ENCODE measurements at places on chromosomes 13 and 19. TPM values are rescaled to one million over a fixed set of nuclear protein-coding genes. Genes with fewer than 3 reads are reported as not detected.

The TMEM161A gene
- total RNA-seq = 16.9 TPM

The TNFSF13B gene
- total RNA-seq = 7.1 TPM

The DHRS12 gene
- total RNA-seq = 15.3 TPM

- no peak for DNase-seq
Measured at GRCh38 chr13:93080587-93080986, 146.0 kb upstream of the GPC6 start.

- no peak for DNase-seq
Measured at GRCh38 chr13:102907886-102908515, 62.2 kb downstream of the ERCC5 start.

DNA sequence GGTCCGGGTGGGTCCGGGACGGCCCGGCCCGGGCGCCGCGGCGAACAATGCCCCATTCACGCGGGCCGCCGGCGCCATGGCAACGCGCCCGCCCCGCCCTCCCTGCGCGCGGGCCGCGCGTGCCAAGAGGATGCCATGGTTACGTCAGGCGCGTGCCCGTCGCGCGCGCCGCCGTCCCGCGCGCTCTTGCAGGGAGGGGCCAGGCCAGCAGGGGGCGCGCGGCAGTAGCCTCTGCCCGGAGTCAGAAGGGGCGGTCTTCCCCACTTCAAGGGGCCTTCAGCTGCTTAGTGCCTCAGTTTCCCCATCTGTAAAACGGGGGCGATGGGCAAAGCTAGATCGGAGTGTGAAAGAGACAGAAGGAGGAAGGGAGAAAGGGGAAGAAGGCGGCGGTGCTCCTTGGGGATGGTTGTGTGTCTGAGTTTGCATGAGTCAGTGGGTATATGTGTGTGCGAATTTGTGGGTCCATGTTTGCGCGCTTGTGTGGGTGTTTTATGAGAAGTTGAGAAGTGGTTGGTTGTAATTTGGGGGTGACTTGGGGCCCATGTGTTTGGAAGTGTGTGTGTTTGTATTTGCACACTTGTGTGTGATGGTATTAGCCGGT, 11.6 kb upstream of the NFIX start:
- peak; percentile 85 for DNase-seq

The SIRT6 gene
- total RNA-seq = 141 TPM

DNA sequence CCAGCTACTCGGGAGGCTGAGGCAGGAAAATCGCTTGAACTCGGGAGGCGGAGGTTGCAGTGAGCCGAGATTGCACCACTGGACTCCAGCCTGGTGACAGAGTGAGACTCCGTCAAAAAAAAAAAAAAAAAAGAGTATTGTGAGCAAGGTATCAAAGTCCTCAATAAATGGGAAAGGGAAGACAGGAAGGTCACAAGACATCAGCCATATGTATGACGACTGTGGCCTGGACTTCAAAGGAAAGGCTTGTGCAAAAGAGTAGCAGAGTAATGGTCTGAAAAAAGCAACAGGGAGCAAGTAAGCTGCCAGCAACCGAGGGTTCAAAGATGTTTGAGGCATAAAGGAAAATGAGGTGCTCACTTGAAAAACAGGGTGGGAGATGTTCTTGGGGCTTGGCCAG, 116.0 kb upstream of the WASF3 start:
- no peak for DNase-seq

The CLEC17A gene
- not detected for total RNA-seq

The IRS2 gene
- total RNA-seq = 28.3 TPM

- DNase-seq = no peak
Measured at GRCh38 chr13:112161521-112162301, 94.8 kb downstream of the SOX1 start.

The GPATCH1 gene
- 14.0 TPM for total RNA-seq

- no peak for DNase-seq
Measured at GRCh38 chr13:112057736-112058518, 9.0 kb upstream of the SOX1 start.

The ZNF726 gene
- total RNA-seq = 1.6 TPM

The KLK2 gene
- total RNA-seq = not detected

GRCh38 chr13:42821437-42821836, 40.1 kb downstream of the FAM216B start:
- DNase-seq = no peak

DNA sequence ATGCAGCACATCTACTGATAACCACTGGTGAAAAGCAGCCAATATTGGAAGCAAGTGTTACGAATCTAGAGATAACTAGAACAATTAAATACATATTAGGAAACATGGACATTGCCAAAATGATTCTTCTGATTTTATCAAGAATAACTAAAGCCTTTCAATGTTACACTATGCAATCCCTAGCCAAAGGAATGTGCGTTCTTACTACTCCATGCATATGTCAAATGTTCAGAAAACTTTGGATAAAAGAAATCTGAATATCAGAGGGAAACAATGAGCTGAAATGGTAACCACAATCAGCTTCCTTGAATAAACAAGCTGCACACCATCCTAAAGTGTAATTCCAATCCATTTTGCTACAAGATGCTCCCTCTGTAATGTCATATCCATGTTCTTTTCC, 951 bp upstream of the POSTN start:
- DNase-seq = no peak

DNA sequence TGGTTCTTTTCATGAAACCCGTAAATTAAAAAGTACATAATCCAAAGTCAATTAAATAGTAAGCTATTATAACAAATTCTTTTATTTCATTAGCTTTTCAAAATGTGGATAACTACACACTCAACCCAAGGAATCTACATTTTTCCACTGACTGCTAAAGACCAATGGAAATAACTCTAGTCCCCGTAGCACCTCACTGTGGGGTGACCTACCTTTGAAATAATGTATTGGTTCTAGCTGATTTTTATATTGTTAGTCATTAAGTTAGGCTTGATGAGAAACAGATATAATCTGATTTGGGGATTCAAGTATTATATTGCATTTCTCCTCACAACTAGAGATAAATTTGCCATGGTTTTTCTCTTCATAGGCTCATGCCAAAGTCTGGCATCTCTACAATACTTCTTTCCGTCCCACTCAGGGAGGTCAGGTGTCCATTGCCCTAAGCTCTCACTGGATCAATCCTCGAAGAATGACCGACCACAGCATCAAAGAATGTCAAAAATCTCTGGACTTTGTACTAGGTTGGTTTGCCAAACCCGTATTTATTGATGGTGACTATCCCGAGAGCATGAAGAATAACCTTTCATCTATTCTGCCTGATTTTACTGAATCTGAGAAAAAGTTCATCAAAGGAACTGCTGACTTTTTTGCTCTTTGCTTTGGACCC, 37.3 kb downstream of the KL start:
- no peak for DNase-seq

The RGCC gene
- total RNA-seq = 54.1 TPM

DNA sequence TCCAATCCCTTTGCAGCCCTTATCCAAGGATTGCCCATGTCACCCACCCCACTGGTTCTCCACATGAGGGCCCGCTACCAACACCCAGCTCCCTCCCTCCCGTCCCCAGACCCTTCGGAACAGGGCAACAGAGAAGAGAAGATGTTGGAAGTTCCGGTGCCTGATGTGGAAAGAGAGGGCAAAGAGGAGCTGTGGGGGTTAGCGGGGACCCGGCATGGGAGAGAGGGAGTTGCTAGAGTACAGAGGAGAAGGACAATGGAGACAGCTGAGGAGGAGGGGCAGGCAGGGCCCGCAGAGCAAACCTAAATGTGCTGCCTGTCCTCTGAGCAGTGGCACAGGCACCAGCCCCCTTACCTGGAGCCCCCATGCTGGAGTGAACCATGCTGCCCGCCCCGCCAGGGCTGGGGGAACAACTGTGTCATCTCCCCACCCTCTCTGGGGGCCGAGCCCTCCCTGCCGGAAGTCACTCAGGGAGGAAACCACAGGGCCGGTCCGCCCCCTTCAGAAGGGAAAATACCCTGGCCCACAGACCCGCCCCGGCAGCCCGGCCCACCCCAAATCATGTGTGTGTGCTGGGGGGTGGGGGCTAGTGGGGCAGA, at the start of gene POU2F2:
Gene POU2F2, minus strand, starts transcription at position 417 of the 599 bp plus-strand sequence. Its CDS starts 35 bp downstream, at position 382.
- peak; percentile 81 for DNase-seq

GRCh38 chr19:32191921-32192320, 153.5 kb upstream of the ZNF507 start:
- no peak for DNase-seq

The LRRC4B gene
- total RNA-seq = 0.37 TPM

DNA sequence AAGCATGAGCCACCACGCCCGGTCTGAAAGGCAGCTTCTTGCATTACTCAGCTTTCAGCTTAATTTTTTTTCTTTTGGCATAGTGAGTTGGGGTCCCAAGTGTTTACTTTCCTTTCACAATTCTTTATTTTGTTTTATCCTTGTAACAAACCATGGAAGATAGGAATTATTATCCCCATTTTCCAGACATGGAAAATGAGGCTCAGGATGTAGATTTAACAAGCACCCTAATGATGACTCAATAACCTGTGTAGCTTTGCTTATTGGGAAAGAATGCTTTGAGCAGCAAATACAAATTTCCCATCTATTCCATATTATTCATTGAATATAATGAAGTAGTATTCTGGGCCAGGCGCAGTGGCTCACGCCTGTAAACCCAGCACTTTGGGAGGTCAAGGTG, 13.5 kb upstream of the COG3 start:
- no peak for DNase-seq

The RASGRP4 gene
- total RNA-seq = 1.7 TPM

DNA sequence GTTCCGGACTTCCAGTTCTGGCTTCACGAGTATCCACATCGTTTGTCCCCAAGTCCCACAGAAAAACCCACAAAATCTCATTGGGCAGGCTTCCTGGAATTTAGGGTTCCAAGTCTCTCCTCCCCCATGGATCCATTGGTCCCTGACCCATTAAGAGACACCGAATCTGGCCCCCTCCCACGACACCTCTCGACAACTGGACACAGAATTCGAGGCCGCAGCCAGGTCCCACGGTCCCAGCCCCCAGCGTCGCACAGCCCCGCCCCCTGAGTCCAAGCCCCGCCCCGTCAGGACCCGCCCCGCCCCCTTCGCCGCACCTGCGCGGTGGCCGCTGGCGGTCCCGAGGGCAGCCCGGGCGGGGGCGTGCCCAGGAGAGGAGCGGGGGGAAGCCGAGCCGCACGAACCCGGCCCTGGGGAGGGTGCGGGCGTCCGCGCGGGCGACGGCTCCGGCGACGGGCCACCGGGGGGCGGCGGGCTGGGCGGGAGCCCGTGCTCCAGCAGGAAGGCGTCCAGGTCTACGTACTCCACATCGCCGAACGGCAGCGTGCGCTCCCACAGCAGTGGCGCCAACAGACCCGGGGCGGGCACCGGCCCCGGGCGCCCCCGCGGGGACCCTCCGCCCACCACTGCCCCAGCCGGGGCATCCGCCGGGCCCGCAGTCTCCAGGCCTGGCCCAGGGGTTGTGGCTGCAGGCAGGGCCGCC, 1.8 kb downstream of the DBP start:
- DNase-seq = peak; percentile 82

The CYP4F8 gene
- total RNA-seq = not detected

GRCh38 chr13:62524061-62524460, 1108.4 kb upstream of the PCDH20 start:
- no peak for DNase-seq

GRCh38 chr13:35165205-35165604, 223.1 kb downstream of the NBEA start:
- DNase-seq = no peak

DNA sequence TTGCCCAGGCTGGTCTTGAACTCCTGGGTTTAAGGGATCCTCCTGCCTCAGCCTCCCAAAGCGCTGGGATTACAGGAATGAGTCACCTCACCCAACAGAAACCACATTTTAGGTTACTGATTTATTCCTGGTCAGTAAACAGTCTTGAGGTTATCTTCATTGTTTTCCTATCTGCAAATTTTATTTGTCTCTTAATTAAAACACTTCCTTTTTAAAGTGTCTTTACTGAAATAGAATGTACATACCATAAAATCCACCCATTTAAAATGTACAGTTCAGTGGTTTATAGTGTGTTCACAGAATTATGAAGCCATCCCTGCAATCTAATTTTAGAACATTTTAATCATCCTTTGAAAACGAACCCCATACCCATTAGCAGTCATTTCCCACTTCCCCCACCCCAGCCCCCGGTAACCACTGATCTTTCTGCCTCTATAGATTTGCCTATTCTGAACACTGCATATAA, 63.0 kb downstream of the MAP4K1 start:
- no peak for DNase-seq

The KASH5 gene
- total RNA-seq = not detected

The SLC8A2 gene
- 36.4 TPM for total RNA-seq

The THSD8 gene
- total RNA-seq = not detected

GRCh38 chr19:38145623-38146022, 78.4 kb downstream of the DPF1 start:
- no peak for DNase-seq

All from transverse colon (tissue), 4 donors.